Activated CD4-positive, alpha-beta memory T cell treated with anti-CD3 and anti-CD28 coated beads, Interleukin-2, amount 10 ng/mL, durations not matched to agents 7 days and 5 days (primary cell): ENCODE measurements at places on chromosomes 1 and 21. TPM values are rescaled to one million over a fixed set of nuclear protein-coding genes. Genes with fewer than 3 reads are reported as not detected.

- DNase-seq, result no peak
Measured at GRCh38 chr1:65371544-65371943, 48.9 kb upstream of the LEPR start.

DNA sequence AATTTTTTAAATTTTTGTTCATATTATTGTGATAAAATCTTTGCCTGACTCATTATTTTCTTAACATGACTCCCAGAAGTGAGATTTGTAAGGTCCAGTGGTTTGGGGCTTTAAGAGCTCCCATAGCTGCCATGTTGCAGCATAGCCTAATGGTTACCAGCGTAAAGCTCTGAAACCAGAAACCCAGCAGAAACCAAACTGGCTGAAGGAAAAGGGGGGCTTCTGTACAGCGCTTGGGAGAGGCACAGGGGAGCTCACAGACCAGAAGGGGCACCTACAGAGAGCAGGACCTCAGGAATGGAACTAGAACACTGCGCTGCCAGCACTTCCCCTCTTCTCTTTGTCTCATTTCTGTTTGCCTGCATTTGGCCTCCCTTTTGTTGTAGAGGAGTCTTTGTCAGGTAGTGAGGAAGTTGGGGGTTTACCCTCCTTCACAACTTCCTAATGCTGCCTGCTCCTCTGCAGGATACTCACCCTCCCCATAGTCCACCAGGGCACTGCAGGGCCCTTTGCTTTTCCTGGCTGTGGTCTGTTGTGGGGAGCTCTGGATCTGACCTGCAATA, 2.6 kb upstream of the PYCR2 start:
- no peak for DNase-seq

DNA sequence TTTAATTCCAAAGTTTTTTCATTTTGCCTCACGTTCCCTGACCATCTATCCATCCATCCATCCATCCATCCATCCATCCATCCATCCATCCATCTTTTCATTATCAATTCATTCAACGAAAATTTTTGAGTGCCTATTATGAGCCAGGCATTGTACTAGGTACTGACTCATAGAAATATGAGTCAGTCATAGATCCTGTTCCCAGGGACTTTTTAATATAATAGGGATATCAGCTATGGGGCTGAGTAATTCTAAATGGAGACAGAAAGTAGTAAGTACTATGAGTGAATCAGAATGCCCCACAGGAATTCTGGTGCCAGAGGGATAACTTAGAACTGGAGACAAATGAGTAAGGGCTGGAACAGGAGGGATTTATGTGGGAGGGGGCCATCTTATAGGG, 49.8 kb upstream of the GNG12 start:
- DNase-seq, result no peak

- DNase-seq, result no peak
Measured at GRCh38 chr1:148318904-148319242, 164.2 kb downstream of the PPIAL4G start.

- no peak for DNase-seq
Measured at GRCh38 chr1:60343736-60344135, 270.2 kb upstream of the C1orf87 start.

Gene PLD5
- not detected for total RNA-seq
